ENCODE measurements at places on chromosomes 7 and 10.
A peak's percentile ranks its signal among the peaks of the same experiment; 100 is the strongest.

GRCh38 chr10:86945361-86946212 is 11.8 kb downstream of the MMRN2 start:
- no peak for DNase-seq

DNA sequence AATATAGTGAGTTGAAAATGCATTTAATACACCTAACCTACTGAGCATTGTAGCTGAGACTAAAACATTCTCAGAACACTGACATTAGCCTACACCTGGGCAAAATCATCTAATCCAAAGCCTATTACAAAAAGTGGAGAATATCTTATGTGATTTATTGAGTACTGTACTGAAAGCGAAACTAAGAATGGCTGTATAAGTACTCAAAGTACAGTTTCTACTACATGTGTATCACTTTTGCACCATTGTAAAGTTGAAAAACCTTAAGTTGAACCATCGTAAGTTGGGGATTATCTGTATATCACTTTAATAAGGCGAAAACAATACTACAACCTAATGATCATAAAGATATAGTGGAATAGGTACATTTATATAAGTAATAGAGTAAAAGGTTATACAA is 45.4 kb upstream of the GRB10 start:
- DNase-seq: no peak

- DNase-seq: no peak
Observed at GRCh38 chr10:17460756-17461155, 6.4 kb upstream of the ST8SIA6 start.

DNA sequence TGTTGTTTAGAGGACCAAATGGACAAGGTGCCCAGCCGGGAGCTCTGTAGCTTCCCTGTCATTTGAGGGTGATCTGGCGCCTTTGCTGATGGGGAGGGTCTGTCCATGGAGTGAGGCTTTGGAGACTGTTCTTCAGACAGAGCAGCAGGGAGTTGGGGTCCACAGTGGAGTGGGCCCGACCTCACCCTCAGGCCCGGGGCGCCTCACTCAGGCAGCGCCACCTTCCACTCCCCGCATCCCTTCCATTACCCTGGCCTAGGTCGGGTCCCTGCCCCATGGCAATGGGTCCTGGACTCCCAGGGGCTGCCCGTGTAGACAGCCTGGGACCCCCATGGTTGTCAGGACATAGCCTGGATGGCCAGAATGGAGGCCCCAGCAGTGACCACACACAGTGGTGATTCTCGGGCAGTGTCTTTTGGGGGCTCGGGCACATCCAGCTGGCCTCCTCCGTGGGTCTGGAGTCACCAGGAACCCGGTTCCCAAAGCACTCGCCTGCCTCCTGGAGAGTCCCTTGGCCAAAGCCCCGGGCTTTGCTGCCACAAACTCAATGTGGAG is 38.5 kb downstream of the TCERG1L start:
- no peak for DNase-seq

DNA sequence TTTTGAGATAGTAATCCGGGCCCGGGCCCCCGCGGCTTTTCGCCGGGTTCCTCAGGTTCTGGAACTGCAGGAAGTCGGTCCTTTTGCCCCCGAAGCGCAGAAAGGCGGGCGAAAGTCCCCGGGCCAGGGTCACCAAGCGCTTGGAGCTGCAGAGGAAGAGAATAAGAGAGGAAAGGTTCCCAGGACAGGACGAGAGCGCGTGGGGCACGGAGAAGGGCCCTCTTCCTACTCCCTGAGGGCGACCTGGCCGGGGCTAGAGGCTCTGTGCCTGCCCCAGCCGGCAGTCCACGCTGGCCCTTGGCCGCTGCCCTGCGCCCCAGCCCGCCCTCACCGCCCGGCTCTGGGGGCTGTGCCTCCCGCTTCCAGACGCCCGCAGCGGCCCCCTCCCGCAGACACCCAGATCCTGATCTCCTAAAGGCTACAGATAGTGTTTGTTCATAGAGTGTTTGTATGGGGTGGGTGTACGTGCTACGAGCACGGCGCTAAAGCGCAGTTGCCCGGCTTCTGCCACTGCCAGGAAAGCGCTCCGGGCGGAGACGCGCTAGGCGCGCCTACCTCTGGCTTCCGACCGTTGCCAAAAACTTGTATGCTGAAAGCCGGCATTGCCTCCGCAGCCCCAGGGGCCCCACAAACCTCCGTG is 3.2 kb downstream of the HPSE2 start:
- DNase-seq: no peak

GRCh38 chr7:915291-916218 is 38.9 kb downstream of the ADAP1 start:
- no peak for DNase-seq

DNA sequence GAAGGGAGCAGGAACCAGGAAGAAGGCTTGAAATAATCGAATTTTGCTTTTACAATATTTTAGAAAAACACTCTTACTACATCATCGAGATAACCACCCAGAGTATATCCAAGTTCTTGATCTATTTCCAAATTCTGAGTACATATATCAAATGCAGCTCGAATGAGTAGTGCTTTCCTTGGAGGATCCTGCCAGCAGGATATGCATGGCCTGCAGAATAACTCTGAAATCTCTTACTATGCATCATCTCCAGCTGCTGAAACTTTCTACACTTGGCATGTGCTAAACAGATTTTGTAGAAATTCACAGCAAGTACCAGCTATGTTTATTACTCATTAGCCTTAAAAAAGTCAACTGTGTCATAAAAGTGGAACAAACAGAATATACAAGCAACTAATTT is 44.0 kb upstream of the ANK3 start:
- no peak for DNase-seq

DNA sequence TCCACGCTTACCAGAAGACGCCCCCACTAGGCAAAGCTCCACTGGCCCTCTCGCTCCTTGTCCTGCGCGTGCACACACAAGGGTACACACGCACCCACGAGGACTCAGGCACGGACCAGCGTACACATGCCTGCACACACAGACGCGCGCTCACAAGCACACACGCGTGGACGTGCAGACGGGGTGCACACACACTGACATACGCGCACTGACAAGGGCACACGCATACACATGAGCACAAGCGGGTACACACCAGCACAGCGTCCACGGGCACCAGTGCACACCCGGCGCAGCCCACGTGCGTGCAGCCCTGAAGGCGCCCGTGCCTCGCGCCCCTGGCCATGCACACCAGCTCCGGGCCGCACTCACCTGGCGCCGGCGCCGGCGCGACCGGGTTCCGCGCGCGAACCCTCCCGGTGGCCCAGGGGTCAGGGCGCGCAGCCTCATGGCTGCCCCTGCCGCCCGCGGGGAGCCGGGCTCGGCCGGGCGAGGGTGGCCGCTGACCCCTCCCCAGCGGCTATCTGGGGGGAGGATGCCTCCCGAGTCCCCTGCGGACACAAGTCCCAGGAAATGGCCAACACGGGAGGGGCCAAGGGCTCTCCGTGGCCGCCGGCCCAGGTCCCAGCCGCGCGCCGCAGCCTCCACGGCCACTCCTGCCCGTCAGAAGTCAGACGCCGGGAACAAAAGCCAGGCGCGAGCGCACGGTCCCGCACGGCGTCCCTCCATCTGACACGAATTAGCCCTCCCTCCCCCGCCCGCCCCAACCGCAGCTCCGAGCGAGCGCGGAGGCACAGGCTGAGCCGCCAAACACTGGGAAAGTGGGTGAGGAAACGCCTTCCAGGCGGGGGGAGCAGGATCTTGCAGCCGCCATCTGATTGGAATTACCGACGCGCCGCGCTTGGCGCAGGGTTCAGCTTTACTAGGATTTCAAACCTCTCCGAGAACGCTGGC is 45.0 kb downstream of the TNS3 start:
- DNase-seq: no peak

GRCh38 chr10:103784723-103785418 is 70.5 kb downstream of the SH3PXD2A start:
- DNase-seq: no peak

DNA sequence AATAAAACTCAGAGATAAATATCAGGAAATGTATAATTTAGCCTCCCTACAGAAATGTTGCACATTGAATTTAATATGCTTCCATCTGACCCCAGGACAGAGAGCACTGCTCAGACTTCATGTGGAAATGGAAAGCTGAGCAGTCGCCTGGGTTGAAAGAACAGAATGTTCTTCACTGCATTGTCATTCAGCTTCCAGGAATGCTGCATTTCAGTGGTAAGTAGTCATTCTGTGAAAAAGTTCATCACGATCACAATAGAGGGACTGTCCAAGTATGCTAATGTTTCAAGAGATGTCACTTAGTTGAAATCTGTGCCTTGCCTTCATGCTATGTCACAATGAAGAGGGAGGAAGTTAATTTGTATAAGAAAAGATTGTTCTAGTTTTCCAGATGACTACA is 147.3 kb downstream of the NRCAM start:
- DNase-seq: no peak

DNA sequence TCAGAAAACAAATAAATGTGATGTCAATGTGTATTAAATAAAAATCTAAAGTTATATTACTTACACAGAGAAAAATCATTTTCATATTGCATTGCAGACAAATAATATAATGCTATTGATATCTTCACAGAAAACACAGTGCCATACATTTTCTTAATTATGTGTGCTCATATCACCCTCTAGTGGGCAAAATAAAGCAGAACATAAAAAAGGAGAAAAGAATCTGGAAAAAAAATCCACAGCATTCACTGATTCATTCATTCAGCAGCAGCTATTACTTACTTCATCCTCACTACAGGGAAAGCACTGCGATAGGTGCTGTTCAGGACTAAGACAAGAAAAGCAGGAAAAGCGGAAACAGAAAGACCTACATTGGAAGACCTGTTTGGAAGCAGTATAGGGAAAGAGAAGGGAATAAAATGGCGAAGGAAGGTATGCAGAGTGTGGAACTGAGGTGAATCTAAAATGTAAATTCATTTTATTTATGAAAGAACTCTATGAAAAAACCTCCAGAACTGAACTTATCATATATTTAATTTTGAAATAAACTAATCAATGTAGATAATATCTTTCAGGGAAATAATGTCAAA is 73.2 kb downstream of the POT1 start:
- no peak for DNase-seq

- DNase-seq: no peak
Observed at GRCh38 chr7:130182990-130183389, 22.2 kb downstream of the TMEM209 start.

DNA sequence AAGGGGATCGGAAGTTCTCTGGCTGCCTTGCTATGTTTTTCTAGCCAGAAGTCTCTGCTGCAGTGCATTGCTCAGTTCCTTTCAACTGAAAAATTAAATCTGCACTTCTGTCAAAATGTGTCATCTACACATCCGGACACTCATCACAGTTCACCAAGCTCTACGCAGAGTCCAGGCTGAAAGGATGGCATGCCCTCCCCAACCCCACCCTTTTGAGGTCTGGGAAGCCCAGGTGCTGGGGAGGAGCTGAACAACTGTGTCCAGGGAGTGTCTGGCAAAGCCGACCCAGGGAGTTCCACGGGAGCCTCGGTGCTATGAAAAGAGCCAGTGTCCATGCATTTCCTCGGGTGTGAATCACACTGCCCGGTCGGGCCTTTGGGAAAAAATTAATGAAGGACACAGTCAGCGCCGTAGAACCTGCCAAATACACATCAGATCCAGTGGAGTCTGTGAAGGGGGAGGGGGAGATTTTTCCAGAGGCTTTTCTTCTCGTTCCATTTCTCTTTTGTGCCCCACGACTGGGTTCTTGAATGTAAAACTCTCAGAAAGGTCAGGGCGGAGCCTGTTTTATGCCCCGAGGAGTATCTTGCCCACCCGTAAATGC is 757 bp upstream of the PALS2 start:
- peak; percentile 20 for DNase-seq

DNA sequence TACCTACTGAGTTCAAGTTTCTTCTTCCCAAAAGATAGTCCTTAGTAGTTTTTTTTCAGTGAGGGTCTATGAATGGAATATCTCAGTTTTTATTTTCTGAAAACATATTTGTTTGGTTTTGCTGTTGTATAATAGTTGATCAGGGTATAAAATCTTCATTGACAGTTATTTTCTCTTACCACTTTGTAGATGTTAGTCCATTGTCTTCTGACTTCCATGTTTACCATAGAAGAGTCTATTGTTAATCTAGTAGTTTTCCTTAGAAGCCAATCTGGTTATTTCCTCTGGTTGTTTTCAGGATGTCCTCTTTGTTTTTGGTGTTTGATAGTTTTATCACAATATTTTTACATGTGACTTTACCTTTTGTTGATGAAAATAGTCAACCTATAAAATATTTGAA is 5.5 kb upstream of the ZNF777 start:
- no peak for DNase-seq

DNA sequence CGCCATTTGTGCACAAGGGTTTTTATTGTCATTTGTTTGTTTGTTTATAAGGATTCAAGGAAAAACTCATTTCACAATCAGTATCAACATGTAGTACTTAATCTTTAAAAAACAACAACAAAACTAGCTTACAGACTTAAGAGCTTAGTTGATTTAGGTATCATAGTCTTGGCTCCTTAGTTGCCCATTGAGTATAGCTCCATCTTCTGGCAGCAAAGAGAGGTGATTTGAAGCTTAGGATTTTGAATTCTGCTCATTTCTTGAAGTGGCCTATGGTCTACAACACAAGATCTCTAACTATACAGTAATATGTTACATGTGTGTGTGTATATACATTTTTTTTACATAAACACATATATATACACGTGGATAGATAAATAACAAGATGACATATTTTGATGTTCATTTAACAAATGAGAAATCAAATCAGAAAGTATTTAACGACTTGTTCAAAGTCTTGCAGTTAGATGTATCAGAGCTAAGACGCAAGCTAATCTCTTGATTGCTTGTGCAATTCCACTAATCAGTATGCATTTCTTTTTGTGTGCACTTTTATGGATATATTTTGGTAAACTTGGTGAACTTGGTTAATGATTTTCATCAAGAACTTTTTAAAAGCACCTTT is 307.3 kb downstream of the CAMK1D start:
- no peak for DNase-seq

- DNase-seq: no peak
Observed at GRCh38 chr7:43636093-43636492, 53.2 kb downstream of the STK17A start.

- DNase-seq: no peak
Observed at GRCh38 chr10:96390460-96390864, 31.7 kb upstream of the OPALIN start.

- no peak for DNase-seq
Observed at GRCh38 chr10:92640107-92640506, 47.2 kb downstream of the KIF11 start.

GRCh38 chr10:13528875-13529713 is at the start of gene BEND7:
TSS of gene BEND7 (minus strand) at chr10:13529014. CDS start at chr10:13528533, 481 bp downstream.
- no peak for DNase-seq

GRCh38 chr10:80480852-80481251 is 26.7 kb downstream of the TSPAN14 start:
- DNase-seq: no peak

- DNase-seq: no peak
Observed at GRCh38 chr7:129122751-129123509, 21.6 kb upstream of the TSPAN33 start.

Data from activated naive CD4-positive, alpha-beta T cell (primary cell).